ENCODE measurements at places on chromosomes 3 and 15.

DNA sequence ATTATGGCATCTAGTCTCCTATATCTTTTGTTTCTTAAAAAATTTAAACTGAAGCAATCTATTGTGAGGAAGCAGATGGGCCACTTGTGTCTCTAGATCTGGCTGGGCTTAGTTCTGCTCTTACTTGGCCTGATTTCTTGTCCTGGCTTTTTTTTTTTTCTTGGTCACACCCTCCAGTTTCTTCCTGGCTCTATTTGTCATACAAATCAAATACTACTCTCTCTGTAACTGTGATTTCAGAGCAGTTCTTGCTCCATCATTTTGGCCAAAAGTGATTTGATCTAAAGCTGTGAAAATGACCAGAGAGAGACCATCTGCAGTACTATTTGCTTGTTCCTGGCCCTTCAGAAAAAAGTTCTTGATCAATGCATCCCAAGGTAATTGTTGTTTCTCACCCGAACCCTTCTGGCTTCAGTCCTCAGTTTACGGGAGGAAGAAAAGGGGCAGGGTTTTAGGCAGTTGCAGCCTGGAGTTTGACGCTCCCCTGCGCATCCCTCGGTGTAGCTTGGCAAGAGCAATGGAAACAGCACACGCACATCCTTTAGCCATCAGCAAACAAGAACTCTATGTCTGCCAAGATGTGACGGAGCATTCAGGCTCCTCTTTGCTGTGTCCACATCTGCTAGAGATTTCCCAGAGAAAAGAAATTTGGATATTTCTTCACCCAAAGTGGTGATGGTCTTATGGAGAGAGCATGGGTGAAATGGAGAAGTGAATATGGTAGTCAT, 31.6 kb downstream of the CHST2 start:
- no peak for DNase-seq

GRCh38 chr3:108319428-108320082, 23.2 kb downstream of the HHLA2 start:
- no peak for DNase-seq

GRCh38 chr15:25665913-25666312, 197.2 kb downstream of the ATP10A start:
- DNase-seq, result no peak

- no peak for DNase-seq
These were observed 658.8 kb downstream of the EDEM1 start for GRCh38 chr3:5846261-5846660.

- DNase-seq, result no peak
These were observed 85.8 kb upstream of the ARHGEF3 start for GRCh38 chr3:56887402-56888025.

GRCh38 chr3:53257465-53257864, 1.6 kb upstream of the TKT start:
- no peak for DNase-seq

- no peak for DNase-seq
These were observed 48.3 kb upstream of the C3orf80 start for GRCh38 chr3:160176923-160177322.

GRCh38 chr3:159451482-159451881, 537.2 kb upstream of the IL12A start:
- no peak for DNase-seq

DNA sequence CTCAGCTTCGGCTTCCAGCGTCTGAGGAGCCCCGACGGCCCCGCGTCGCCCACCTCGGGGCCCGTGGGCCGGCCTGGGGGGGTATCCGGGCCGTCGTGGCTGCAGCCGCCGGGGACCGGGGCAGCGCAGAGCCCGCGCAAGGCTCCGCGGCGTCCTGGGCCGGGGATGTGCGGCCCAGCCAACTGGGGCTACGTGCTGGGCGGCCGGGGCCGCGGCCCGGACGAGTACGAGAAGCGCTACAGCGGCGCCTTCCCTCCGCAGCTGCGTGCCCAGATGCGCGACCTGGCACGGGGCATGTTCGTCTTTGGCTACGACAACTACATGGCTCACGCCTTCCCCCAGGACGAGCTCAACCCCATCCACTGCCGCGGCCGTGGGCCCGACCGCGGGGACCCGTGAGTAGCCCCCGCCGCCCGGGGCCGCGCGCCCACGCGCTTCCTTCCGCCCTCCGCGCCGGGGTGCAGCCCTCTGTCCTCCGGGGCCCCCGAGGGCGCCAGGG, 462 bp downstream of the EDEM1 start:
- DNase-seq, result no peak

DNA sequence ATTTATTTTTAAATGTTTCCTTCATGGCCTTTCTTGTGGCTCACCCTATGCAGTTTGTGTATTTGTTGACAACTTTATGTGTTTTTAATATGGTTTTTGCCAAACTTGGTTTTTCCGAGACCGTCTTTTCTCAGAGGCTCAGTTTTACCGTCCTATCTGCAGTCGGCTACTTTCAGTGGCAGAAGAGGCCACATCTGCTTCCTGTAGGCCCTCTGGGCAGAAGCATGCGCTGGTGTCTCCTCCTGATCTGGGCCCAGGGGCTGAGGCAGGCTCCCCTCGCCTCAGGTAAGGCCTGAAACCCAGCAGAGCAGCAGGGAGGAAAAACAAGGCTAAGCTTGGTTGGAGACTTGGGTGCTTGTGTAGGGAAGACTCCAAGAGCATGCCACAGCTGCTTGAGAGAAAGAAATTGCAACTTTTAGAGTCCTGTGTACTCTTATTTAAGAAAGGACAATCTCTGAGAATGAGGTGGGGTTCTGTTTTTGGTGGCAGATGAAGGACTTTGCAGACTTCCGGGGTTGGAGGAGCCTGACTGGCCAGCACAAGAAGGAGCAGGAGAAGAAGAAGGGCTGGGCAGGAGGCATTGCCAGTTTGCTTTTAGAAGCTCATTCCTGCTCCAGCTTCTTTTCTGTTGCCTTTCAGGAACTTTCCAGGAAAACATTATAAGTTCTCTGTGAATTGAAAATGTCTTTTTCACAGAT, at the start of gene TIGIT:
TSS of gene TIGIT (plus strand) at position 191 of the 698 bp plus-strand sequence. CDS start at position 225, 34 bp downstream.
- no peak for DNase-seq

GRCh38 chr3:173513123-173513522, 115.6 kb downstream of the NLGN1 start:
- no peak for DNase-seq

DNA sequence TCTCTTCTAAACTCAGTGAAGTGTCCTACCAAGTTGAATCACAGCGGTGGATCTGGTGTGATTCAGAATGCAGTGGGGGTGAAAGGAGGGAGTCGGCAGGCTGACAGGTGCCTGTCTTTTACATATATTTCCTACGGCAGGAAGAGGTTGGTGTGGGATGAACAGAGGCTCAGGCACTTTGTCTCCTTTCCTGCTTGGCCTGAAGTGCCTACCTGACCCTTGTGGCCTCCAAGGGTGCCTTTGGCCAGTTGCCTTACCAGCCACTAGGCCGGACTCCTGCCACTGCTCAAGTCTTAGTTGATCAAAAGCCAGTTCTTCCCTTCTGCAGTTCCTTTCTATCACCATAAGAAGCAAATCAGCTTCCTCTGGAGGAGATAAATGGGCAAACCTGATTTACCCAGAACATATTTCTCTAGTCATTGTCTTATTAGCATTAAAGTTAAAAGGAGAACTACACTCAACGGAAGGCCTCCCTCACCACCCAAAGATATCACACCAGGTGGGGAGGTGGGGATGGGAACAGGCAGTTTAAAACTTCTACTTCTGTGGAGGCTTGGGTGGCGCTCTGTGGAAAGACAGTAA, 52.1 kb downstream of the CRTC3 start:
- DNase-seq, result no peak

- DNase-seq, result no peak
These were observed 45.0 kb upstream of the PCSK6 start for GRCh38 chr15:101534376-101534970.

GRCh38 chr15:91853511-91853947, at the start of gene SLCO3A1:
Gene SLCO3A1 (plus strand): TSS chr15:91853708.
- no peak for DNase-seq

GRCh38 chr3:197749315-197749600, 425 bp upstream of the FYTTD1 start:
- peak; percentile 63 for DNase-seq

DNA sequence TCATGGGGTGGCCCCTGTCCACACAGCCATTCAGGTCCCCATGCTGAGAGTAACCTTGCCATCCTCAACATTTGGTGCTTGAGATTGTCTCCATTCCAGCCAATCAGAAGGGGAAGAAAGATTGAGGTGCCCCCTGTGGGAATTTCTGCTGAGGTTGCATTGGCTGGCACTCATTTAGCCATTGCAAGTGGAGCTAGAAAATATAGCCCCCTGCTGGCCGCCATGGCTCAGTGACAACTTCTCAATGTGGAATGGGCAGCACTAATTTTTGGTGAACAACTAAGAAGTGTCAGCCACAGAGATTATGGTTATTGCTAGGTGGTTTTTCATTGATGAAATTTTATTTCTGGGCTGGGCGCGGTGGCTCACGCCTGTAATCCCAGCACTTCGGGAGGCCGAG, 22.0 kb downstream of the COL6A6 start:
- DNase-seq, result peak; percentile 25

DNA sequence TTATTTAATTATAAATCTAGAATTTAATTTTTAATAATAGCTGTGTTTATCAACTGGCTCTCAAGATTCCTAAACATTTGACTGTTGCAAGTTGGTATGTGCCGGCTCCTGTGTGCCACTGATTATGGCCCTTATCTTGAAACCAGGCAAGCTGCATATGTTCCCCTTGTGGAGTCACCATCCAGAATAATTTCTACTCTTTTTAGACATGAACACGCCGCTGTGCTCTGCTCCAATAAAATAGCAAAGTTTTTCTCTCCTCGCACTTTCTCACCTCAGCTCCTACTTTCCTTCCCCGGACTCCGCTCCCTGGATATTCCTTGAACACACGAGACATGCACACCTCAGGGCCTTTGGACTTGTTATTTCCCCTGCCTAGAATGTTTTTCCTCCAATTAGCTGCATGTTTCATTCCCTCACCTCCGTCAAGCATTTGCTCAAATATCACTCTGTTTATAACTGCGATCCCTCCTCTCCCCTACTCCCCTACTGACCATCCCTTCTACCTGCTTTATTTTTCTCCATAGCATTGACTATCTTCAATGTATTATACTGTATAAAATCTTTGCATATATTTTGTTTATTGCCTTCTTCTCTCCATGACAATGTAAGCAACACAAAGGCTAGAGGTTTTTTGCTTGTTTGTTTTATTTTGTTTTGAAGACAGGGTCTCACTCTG, 26.1 kb upstream of the ERICH6 start:
- DNase-seq, result no peak

DNA sequence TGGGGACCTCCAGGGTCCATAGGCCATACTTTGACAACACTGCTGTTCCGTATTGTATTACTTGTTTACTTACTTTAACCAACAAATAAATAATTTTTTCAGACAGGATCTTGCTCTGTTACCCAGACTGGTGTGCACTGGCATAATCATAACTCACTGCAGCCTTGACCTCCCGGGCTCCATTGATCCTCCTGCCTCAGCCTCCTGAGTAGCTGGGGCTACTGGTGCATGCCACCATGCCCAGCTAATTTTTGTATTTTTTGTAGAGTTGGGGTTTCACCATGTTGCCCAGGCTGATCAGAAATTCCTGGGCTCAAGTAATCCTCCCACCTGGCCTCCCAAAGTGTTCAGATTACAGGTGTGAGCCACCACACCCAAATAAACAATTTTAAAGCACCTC, 64.9 kb upstream of the C15orf39 start:
- DNase-seq, result no peak

GRCh38 chr3:30768046-30768445, 126.4 kb downstream of the GADL1 start:
- no peak for DNase-seq

DNA sequence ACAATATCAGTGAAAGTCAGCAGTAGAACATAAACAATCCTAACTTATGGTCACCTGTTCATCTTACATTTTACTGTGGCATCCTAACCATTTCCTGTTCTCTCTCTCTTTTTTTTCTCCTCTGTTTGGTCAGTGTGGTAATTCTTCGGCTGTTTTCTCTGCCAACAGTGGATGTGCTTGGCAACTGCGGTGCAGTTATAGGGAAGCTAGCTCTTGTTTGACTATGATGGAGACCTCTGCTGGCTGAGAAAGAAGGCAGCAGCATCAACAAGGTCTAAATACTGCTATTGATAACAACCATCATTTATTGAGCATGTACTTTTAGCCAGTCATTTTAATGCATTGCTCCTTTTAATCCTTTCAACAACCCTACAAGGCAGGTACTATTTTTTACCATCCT, 723 bp upstream of the DRD3 start:
- no peak for DNase-seq

DNA sequence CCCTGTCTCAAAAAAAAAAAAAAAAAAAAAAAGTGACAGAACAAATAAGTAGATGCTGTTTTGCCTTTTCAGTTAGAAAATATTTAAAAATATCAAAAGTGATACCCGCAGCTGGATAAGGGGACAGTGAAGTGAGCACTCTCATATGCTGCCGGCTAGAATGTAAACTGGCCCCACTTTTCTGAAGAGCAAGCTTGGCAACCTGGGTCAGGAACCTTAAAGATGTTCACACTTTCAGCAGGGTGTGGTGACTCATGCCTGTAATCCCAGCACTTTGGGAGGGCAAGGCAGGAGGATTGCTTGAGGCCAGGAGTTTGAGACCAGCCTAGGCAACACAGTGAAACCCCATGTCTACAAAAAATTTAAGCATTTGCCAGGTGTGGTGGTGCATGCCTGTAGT, 17.4 kb downstream of the FSD2 start:
- DNase-seq, result no peak

GRCh38 chr15:38743147-38743546, 178.5 kb upstream of the RASGRP1 start:
- DNase-seq, result no peak

DNA sequence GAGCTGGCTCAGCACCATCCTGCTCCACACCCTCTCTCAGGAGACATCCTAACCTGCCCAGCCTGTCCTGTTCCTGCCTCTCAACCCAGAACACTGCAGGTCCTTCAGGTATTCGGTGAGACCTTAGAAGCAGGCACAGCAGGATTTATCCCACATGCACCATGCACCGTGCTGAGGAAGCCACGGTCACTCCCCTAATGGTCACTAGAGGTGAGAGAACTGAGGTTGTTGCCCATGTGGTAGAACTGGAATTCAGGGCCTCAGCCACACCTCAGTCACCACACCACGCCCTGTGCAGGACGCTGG, 36.9 kb downstream of the APBA2 start:
- DNase-seq, result no peak

GRCh38 chr3:60277361-60277800, 973.9 kb downstream of the FHIT start:
- DNase-seq, result no peak

DNA sequence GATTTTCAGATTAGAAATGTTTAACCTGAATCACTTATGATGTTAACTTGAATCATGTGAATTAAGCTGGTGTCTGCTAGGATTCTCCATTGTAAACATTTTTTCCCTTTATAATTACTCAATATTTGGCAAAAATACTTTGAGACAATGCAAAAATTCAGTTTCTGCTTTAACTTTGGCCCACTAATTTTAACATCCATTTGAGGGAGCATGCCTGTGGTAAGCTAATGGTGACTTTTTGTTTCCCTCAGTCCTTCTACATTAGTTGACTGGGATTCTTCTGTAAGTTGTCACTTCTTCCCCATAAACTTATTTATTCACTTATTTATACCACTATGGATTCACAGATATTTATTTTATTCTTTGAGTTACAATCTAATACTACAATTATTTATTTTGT, 59.3 kb downstream of the PIK3R4 start:
- DNase-seq, result no peak
